ENCODE measurements at places on chromosomes 11 and 22.

DNA sequence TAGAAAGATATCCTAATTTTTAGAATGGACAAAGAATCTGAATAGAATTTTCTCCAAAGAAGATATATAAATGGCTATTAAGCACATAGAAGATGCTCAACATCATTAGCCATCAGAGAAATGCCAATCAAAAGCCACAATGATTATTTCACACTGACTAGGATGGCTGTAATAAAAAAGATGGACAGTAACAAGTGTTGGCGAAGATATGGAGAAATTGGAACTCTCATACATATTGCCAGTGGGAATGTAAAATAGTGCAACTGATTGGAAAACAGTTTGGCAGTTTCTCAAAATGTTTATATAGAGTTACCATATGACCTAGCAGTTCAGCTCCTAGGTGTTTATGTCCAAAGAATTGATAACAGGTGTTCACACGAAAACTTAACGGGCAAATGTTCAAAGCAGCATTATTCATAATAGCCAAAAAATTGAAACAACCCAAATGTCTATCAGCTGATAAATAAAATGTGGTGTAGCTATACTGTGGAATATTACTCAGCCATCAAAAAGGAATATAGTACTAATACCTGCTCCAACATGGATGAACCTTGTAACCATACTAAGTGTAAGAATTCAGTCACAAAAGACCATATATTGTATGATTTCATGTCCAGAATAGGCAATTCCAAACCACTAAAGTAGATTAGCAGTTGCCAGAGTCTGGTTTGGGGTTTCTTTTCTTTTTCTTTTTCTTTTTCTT lies 29.7 kb downstream of the ART5 start:
- DNase-seq = no peak

DNA sequence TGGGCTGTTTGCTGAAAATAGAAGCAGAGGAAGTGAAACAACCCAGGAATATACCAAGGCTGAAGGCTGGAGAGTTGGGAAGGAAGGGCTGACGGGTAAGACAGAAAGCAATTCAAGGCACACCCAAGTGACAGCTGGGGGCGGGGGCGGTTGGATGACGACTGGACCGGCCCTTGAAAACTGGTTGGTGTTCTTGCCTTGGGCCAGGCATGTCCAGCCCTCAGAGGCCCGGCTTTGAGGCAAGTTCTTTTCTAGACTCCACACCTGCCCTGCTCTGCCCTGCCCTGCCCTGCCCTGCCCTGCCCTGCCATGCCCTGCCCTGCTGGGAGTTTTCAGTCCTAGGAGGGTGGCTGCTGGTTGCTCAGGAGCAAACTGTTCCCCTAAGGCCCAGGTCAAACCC lies 34.2 kb upstream of the CACNG2 start:
- peak; percentile 57 for DNase-seq

GRCh38 chr11:132228746-132229325 lies 858.4 kb downstream of the NTM start:
- DNase-seq = no peak

- peak; percentile 40 for DNase-seq
Measured at GRCh38 chr22:41976070-41976901, 7.0 kb downstream of the SEPTIN3 start.

- DNase-seq = no peak
Measured at GRCh38 chr11:120240866-120241265, 926 bp downstream of the POU2F3 start.

GRCh38 chr11:65417702-65418430 lies 4.7 kb upstream of the NEAT1 start:
- DNase-seq = peak; percentile 77

- DNase-seq = no peak
Measured at GRCh38 chr11:5575152-5575551, 5.5 kb upstream of the OR52B6 start.

DNA sequence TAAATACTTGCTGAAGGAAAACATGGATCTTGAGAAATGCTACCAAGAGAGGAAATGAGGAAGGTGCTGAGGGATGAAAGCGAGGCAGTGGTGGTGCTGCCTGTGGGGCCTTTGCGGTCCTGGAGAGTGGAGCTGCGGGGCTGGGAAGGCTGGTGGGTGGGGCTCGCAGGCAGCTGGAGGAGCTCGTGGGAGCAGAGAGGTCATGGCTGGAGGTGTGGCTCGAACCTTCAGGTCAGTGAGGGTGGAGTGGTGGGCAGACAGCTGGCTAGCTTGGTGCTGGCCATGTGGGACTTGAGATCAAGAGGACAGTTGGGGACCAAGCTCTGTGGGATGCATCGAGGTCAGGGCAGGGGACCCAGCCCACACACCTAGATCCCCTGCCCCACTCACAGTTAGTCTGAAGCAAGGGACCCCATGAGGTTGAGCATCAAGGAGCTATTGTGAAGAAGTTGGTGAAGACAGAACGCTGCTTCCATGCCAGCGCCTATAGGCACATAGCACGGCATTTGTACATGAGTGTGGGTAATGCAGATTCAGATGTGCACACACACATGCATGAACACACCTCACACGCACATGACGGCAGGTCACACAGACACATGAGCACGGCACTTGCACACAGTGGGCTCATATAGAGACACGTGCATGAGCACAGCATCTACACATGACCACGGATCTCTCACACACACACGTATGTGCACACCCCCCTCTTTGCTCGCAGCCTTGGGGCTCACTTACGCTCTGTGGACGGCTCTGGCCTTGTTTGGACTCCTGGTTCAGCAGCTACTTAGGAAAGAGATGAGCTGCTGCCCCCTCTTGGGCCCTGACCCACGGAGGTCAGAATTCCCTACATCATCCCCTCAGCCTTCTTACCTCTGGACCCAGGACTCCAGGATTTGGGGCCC lies 30.4 kb downstream of the SHANK3 start:
- DNase-seq = peak; percentile 29

DNA sequence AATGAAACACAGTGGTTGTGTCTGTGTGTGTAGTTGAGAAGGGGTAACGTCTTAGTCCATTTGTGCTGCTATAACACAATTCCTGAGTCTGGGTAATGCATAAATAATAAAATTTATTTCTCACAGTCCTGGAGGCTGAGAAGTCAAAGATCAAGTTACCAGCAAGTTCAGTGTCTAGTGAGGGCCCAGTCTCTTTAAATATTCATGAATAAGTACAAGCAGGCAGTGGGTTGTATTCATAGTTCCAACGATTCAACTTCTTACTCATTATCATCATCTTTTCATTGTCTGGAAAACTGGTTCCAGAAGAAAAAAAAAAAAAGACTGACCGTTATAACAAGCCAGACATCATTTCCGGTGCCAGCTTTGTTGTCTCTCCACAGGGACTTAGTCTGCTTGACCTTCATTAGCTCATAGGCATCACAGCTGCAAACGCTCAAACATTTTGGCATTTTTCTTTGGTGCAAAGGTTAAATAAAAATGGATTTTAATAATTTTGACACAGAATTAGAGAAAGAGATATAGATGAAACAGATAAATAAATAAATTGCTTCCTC lies 1297.5 kb downstream of the LRRC4C start:
- peak; percentile 51 for DNase-seq

DNA sequence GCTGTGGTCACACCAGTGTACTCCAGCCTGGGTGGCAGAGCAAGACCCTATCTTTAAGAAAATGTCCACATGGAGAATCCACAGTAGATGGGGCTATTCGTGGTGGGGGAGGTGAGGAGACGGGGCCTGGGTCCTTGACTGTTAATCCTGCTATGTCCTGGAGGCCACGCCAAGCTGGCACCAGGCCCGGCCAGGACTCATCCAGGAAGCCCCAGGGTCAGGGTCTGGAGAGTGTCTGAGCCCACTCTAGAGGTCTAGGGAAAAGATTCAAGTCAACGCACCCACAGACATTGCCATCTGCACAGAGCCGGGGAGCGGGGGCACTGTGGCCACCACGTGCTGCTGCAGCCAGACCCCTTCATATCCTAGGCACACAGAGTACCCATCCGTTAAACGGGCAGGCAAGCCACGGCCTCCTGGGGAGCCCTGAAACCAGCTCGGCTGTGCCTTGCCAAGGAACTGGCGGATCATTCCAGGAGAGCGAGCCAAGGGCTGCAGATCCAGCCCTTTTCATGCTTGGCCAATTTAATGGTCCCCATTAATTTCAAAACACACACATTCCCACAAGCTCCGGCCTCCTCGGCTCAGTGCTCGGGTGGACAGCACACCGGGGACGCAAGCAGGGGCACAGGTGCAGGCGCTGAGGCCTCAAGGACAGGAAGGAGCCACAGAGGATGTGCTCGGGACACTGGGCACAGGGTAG lies 24.7 kb downstream of the MACROD1 start:
- no peak for DNase-seq

DNA sequence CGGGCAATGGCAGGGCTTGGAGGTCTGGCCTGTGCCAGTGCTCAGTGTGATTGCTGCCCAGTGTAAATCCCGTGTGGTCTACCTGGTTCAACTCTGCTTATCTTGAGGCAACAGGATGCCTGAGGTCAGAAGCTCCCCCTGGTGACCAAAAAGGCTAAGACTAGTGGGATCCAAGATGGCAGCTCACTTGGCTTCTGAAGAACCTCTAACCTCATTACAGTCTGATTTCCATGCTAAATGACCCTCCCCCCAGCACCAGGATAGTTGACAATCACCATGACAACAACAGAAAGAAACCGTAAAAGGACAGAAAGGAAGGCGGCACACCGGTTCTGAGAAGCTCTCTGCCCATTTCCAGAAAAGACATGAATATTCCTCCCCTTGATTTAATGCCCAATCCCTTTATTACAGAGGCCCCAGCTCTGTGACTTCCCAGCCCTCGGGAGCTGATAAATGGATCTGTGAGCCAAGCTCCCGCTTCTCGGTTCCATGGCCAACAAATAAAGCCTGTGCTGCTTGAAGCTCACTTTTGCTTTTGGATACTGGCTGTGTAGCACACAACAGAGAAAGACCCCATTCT lies 398.4 kb downstream of the CTTN start:
- no peak for DNase-seq

DNA sequence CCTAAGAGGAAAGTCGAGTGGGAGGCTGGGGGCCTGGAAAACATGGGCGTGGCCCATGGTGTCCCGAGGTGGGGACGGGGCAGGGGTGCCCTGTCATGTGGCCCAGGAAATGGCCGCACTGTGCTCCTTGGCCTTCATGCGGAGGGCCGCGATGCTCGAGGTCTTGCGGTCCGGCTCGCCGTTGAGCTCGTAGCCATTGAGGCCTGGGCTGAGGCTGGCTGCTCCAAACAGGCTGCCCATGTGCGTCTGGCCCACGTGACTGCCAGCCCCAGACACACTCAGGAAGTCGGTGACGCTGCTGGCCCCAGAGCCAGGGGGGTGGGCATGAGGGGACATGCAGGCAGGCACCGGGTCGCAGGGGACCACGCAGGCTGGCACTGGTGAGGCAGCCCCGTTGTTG lies 45.2 kb downstream of the ALX4 start:
- DNase-seq = no peak

- no peak for DNase-seq
Measured at GRCh38 chr11:15278128-15278527, 163.4 kb downstream of the INSC start.

GRCh38 chr22:29217827-29218757 lies 12.4 kb downstream of the EMID1 start:
- no peak for DNase-seq

DNA sequence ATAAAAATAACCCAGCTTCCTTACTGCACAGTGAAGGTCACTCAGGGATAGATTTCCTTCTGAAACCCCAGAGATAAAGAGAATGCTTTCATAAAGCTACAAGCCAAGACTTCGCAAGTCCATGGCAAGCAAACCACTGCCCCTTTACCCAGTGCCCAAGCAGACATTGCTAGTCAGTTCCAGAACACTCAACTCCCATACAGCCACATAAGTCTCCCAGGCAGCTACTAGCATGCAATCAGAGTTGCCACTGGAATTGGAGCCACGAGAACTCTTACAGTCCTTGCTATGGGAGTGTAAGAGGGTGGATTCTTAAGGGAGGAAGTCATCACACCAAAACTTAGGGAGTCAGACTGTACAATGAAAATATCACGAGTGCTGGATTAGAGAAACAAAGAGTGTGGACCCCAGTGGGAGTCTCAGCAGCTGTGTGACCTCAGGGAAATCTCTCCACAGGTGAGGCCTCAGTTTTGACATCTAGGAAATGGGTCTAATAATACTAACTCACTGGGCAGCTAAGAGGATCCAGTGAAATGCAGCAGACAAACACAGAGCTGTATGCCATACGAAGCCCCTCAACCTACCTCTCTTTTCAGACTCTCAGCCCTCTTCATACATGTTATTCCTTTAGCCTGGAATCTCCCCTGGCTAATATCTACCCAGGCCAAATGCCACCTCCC lies 526.6 kb downstream of the MN1 start:
- no peak for DNase-seq

- DNase-seq = no peak
Measured at GRCh38 chr11:12537778-12538401, 136.3 kb upstream of the TEAD1 start.

DNA sequence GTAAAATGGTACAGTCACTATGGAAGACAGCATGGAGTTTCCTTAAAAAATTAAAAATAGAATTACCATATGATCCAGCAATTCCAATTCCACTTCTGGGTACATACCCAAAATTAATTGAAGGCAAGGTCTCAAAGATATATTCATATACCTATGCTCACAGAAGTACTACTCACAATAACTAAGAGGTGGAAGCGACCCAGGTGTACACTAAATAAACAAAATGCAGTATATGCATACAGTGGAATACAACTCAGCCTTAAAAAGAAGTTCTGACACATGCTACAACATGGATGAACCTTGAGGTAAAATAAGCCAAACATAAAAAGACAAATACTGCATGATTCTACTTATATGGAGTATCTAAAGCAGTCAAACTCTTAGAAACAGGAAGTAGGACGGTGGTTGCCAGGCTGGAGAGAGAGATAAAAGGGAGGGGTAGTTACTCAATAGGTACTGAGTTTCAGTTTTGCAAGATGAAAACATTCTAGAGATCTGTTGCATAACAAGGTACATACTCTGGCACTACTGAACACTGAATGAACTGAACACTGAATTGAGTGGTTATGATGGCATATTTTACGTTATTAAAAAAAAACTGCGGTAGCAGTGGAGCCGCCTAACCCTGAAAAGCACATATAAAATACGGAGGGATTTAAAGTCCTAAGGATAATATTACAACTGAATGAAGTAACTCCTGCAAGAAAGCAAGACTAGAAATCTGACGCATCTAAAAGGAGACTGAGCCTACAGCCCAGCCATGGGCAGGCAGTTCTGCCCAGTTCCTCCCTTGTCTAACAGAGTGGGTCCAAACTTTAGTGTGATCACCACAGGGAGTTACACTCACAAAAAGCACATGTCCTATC lies 12.8 kb downstream of the DGCR2 start:
- DNase-seq = no peak

DNA sequence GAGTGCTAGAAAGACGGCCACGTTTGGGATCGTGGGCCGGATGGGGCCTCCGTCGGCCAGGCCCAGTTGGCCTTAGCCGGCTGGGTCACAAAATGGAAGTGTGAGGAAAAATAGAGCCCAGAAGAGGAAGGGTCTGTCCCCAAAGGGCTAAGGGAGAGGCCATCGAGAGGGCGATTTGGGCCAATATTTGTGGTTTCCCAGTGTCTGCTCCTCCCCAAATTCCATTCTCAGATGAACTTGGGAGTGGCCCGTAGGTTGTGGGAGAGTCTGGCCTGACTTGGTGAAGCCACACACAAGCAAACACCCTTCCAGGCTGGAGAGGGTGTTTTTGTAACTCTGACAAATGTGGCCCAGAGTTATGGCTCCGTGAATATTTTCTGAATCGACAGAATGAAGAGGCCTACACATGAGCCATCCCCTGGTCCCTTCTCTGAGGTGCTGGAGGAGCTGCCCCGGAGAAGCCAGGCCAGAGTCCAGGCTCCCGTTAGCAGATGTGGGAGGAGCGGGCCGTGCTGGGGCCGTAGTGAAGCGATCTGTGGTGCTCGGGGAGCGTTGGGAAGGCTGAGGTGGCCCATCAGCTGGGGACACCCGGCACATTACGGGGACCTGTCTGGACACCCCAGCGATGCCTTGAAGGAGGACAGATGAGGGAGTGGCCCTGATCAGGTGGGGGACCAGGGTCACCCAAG lies 73.5 kb upstream of the PPARA start:
- DNase-seq = peak; percentile 52

All from heart left ventricle (tissue), 16 donors.